ENCODE measurements at places on chromosomes 5 and 9.
A peak's percentile ranks its signal among the peaks of the same experiment; 100 is the strongest.

DNA sequence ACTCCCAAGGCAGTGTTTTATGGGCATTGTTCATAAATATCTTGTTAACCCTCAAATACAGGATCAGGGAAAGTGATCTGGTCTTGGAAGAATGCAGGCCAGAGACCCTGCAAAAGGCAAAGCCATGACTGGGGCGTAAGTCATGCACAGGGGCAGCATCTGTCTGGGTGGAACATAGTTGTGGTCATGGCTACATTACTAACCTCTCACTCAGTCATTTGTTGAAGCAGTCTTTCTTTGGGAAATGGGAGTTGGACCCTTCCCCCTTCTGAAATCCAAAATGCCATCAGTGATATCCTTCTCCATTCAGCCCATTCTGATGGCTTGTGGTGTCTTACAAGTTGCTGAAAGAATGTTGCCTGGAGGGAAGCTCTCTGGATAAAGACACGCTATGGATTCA lies 68.1 kb downstream of the GDNF start:
- DNase-seq: peak; percentile 100

DNA sequence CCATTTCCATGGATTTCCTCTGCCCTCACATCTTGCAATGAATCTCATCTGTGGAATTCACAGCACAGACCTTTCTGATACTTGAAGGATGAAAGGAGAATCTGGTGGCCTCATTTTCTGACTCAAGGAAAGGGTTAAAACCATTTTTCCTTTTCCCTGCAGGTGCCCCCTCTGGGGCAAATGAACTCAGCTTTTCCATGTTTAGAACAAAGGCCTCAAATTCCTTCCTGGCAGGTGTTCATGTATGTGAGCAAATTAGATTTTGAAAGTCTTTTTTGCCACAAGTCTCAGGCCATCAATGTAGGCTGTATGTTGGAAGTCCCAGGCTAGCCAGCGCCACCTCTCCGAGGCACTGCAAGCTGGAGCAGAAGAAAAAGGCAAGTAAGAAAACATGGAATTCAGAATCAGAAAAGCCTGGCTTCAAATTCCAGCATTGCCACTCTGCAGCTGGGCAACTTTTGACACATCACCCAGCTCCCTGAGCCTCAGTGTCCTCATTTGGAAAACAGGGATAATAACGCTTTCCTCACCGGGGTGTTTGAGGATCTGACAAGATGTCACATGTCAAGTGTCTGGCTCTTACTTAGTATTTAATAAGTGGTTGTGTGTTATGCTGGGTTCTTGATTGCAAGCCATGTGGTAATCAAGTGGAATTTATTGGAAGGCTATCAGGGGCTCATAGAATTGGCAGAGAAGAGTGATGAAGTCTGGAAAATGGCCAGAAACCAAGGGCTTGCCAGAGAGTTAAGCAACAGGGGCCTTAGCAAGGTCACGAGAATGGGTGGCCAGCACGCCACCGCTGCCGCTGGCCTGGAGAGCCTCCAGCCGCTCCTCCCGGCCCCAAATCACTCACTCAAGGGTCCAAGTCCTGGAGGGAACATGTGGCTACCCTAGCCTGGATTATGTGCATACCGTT lies 48.4 kb upstream of the SMIM23 start:
- no peak for DNase-seq

GRCh38 chr9:7178729-7179128 lies 421.0 kb downstream of the KDM4C start:
- DNase-seq: no peak

DNA sequence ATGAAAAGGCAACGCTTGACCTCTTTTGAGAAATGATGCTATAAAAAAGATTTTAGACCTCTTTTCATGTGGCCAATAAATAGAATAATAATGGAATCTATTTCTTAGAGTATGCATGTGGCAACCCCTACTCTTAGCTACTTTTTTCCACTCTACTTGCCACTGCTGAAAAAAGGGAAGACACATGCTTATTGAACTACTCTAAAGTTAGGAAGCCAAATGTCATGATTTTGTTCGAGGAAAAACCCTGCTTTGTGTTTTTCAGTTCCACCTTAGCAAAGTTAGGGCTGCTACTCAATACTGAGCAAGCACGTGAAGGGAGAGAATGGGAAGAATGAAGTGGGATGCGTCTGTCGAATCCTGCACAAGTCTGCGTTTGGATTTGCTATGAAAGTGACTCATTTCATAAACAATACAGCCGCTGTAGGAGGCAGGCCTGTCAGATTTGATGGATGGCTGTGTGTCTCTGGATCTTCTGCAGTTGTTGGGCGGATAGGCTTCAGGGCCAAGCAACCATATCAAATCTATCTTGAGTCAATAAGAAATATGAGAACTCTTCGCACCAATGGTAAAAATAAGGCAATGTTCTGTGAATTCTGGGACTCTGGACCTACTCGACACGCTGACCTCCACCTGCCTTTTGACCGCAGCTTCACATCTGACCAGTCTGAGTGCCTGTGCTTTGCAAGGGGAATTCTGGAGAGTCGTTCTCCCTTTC lies 333.6 kb downstream of the PIK3R1 start:
- DNase-seq: peak; percentile 90

DNA sequence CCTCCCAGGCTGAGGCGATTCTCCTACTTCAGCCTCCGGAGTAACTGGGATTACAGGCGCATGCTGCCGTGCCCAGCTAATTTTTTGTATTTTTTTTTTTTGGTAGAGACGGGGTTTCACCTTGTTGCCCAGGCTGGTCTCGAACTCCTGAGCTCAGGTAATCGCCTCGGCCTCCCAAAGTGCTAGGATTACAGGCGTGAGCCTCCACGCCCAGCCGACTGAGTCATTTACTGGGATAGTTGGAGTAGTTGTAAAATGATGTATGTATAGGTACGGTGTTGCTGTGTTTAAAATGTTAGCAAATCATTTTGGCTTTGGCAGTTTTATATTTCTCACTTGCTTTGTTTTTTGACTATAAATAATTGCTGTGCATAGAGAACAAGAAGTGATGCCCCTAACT lies 209.4 kb downstream of the ADAMTSL1 start:
- DNase-seq: no peak

DNA sequence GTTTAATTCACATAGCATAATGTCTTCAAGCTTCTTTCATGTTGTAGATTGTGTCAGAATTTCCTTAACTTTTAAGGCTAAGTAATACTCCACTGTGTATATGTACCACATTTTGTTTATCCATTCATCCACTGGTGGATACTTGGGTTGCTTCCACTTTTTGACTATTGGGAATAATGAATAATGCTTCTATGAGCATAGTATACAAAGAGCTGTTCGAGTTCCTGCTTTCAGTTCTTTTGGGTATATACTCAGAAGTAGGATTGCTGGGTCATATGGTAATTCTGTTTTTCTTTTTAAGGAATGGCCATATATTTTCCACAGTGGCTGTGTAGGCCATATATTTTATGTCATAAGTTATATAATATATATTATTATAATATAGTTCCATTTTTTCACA lies 3.6 kb upstream of the FAM120AOS start:
- DNase-seq: no peak

DNA sequence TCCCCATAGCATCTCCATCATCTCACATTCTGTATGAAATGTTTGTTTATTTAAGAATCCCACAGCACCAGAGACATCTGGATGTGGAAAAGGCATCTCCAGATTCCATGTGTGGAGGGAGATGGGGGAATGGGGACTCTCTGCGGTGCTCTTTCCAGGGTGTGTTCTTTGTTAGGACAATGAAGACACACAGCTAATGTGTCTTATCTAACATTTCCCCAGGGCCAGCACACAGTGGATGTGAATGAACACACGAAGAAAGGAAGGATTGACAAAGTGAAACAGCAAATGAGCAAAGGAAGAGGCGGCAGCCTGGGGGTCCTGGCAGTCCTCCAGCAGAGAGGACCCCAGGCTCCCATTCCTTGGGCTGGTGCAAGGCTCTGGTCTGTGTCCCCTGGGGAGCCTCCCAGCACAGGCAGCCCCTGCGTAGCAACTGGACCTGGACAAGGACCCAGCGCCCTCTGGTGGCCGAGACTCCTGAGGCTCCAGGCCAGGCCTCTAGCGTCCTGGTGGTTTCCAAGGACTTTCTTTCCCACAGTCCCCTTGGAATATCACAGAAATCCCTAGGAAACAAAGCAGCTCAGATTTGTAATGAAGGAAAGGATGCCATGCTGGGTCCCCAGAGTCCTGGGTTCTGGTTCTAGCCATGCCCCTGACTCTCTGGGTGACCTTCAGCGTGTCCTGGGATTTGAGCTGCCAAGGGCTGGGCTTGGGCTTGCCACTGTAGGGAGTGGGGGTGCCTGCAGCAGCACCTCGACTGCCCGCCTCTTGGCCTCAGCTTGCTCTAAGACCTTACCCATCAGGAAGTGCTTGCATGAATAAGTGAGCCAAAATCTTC lies 3.5 kb upstream of the PDLIM7 start:
- peak; percentile 85 for DNase-seq

DNA sequence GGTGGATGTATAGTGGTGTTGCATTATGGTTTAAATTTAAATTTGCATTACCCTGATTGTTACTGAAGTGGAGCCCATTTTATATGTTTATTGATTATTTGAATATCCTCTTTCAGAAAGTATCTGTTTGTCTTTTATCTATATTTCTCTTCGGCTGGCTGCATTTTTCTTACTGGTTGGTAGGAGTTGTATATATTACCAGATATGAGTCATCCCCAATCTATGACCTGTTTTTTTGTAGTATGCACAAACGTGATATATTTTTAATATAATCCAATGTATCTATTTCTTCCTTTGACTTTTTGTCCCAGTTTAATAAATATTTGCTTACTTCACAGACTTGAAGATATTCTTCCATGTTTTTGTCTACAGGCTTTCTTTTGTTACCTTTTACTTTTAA lies 29.3 kb upstream of the CAMK4 start:
- DNase-seq: no peak

DNA sequence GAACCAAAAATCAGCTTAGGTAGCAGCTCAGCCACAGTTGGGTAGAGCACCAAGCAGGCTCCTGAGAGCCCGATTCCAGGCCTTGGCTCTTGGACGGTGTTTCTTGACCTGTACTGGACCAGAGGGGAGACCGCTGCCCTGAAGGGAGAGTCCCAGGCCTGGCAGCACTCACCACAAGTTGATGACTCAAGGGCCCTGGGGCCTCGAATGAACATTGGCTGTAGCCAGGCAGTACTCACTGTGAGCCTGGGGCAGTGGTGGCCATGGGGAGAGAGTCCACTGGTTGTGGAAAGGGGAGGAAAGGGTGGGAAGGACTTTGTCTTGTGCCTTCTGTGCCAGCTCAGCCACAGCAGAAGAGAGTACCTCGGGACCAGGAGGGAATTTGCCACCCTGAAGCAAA lies 166.1 kb downstream of the EDIL3 start:
- DNase-seq: peak; percentile 29

DNA sequence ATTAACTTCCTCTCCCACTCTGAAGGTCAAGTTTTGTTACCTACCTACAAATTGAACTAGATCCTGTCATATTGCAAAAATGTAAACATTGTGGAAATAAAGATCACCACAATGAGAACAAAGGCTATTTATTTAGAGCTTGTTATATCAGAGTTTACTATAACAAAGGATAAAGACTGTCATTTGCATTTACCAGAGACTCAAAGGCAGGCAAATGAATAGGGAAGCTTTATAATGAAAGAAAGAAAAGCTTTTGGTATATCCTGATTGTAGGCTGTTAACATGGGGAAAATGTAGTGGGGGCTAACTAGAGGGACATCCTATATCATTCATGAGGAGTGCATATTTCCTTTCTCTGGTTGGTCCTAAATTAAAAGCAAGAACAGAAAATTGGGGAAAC lies 403.5 kb upstream of the TYRP1 start:
- DNase-seq: no peak

DNA sequence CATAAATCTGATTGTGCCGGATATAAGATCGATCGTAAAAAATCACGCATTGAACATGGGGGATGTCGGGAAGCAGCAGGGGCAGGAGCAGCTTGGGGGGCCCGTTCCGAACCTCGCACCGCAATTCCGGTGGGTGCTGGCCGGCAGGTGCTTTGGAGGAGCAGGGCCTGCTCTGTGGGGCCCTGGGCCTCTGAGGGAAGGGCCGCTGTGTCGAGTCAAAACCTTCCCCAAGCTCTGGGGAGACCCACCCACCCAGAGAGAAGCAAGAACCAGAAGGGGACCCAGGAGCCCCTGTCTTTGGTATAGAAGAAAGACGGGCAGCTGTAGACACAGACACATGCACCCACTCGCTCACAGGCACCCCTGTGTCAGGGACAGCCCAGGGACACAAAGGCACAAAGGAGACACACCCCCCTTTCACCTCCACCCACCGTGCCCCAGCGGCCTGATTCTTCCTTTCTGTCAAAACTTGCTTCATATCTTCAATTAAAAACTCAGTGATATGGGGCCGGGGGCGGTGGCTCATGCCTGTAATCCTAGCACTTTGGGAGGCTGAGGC lies 49.4 kb upstream of the ZBTB43 start:
- no peak for DNase-seq

DNA sequence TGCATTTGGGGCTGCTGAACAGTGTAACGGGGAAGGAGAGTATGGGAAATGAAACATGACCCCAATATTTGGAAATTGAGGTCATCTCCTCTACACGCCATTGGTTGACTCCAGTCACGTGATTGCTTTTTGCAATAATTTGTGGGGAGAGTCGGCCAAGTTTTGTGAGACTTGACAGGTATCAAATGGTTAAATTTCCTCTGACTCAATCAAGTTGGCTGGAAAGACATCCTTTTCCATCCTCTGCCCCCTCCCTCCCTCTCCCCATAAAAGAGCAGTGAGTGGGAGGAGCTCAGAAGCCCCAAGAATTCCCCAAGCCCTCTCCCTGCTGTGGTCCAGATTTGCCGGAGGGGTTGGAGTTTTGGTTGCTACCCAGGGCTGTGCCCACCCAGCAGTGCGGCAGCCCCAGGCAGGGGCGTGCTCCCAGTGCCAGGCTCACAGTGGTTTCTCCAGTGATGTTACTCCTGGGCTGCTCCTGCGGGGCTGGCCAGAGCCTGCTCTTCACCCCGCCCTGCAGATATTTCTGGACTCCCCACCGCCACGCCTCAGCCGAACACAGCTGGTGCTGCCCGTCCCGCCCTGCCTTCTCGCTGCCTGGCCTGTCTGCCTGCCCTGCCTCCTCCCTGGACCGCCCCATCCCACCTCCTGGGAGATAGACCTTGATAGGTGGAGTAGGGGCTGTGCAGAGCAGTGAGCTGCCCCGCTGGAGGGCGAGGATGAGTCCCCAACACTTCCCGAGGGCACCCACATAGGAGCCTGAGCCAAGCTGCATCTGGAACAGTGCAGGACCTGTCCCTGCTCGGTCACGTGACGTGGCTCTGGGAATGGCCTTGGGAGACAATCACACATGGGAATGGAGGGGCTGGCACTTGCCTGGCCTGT lies 3.4 kb downstream of the COL5A1 start:
- peak; percentile 99 for DNase-seq

GRCh38 chr9:109934857-109935215 lies 154.8 kb downstream of the PALM2AKAP2 start:
- peak; percentile 36 for DNase-seq

- no peak for DNase-seq
Observed at GRCh38 chr5:178360926-178361235, 128.3 kb upstream of the PHYKPL start.

All from EH (cell line).